ENCODE measurements at places on chromosomes 7 and 10.

- DNase-seq = no peak
Observed at GRCh38 chr10:132774181-132774901, 11.6 kb downstream of the NKX6-2 start.

DNA sequence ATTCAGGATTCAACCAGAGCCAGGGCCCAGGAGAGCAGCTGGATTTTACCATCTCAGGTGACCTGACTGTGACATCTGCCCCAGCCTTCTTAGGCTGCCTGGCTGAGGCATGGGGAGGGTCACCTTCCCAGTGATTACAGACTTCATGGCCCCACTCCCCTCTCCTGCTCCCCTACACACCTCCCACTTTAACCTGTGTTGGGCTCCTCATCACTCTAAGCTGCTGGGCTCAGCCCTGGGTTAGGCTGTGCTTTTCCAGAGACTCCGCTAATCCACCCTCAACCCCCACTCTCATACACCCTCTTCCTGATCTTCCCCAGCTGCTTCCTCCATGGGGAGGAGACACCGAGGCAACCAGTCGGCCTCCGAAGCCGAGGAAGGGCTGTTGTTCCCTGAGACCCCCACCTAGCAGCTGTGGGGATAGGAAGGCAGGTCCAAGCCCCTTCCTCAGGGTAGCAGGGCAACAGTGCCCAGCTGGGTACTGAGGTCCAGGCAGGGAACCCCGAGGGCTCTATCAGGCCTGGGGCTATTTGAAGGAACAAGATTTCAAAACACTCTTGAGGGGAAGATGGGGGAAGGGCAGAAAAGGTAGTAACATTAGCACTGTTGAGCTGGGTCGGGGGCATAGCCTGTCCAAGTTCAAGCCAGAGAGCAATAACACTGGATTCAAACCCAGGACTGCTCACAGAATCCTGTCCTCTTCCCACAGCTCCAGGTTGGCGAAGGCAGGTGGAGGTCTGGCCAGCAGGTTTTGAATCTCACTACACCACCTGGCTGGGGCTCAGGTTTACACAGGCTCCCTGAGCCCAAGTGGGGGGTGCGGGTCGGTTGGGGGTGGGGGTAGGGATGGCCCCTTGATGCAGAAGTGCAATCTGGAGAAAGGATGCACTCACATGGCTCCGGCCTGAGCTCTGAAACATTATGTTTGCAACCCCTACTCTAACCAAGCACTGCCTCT, 1.8 kb downstream of the IMPDH1 start:
- no peak for DNase-seq

GRCh38 chr7:2838873-2839578, 5.1 kb downstream of the GNA12 start:
- DNase-seq = no peak

DNA sequence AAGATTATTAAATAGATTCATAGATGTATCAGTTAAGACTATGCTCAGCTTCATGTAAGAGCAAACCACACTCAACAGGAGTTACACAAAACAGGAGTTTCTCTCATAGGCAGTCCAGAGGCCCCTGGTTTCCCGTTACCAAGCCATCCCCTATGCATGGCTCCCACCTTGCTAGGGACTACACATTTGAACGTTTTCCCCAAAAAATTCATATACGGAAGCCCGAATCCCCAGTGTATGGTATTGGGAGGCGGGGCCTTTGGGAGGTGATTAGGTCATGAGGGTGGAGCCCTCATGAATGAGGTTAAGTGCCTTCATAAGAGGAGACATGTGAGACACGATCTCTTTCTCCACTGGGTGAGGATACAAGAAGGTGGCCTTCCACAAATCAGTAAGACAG, 29.1 kb downstream of the RSU1 start:
- DNase-seq = no peak

- DNase-seq = no peak
Observed at GRCh38 chr10:36681751-36682632, 443.4 kb upstream of the ANKRD30A start.

DNA sequence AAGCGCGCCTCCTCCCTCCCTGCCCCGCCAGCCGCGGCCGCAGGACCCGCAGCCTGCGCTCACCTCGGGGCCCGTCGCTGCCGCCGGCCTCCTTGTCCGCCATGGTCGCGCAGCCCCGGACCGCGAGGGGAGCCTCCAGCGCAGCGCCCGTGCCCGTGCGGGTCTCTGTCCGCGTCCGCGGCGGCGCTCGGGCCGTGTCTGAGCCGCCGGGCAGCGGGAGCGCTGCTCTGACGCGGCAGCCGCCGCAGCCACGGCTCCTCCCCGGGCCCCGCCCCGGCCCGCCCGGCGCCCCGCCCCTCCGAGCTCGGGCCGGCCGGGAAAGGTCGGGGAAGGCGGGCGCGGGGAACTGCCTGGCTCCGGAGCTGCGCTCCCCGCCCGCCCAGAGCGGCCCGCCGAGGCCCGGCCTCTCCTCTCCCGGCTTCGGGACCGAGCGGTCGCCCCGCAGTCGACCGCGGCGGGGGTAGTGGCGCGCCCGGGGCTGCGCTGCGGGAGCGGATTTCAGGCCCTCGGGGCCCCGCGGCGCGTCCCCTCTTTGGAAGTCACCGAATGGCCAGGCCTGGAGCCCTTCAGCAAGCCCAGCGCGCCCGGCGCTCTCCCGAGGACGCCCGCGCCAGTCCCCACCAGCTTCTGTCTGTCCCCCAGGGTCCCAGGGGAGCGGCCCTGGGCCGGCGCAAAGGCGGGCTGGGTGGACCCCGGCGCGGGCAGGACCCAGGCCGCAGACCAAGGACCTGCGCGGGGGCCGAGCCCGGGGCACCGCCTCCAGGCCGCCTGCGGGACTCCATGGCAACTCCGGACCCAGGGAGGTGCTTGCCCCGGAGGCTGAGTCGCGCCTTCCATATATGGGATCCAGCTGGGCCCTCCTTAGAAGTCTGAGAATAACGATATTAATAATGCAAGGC, at the start of gene HSPA12A:
Gene HSPA12A (minus strand): TSS at position 200 of the 899 bp plus-strand sequence. CDS start 97 bp downstream, at position 103.
- DNase-seq = no peak

DNA sequence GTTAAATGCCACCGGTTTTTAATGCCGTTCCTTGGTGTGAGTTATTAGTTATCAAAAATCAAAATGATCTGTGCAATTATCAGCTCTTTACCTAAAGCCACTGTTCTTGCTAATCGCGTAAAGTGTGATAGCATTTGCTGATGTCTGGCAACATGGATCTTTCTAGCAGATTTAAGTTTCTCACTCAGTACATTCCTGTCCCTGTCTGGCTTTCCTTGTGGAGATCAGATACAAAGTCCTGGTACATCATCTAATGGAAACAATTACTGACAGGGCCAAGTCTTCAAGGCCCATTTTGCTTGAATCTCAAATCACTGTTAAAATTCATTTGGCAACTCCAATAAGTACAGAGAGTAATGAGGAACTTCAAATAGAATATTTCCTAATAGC, 755.7 kb downstream of the AUTS2 start:
- DNase-seq = no peak

- no peak for DNase-seq
Observed at GRCh38 chr7:159034394-159034793, 110.3 kb downstream of the VIPR2 start.

GRCh38 chr10:89644691-89644966, 413 bp downstream of the PANK1 start:
- DNase-seq = no peak

DNA sequence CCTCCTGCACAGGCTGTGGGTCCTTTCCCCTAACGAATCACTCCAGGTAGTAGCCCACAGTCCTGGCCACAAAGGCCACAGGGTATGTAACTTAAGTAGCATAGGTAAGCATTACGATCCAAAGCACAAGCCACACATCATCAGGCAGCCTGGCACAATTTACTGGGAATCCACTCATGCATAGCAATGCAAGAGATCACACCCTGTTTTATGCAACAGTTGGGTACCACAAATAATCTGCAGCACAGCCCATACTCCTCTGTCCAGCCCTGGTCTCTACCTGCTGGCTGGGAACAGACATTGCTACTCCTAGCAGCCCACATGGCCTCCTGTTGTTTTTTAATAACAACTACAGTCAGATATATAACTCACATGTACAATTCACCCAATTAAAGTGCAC, 34.3 kb downstream of the SRPK2 start:
- DNase-seq = no peak

- no peak for DNase-seq
Observed at GRCh38 chr7:46720761-46721160, 799.7 kb upstream of the IGFBP3 start.

DNA sequence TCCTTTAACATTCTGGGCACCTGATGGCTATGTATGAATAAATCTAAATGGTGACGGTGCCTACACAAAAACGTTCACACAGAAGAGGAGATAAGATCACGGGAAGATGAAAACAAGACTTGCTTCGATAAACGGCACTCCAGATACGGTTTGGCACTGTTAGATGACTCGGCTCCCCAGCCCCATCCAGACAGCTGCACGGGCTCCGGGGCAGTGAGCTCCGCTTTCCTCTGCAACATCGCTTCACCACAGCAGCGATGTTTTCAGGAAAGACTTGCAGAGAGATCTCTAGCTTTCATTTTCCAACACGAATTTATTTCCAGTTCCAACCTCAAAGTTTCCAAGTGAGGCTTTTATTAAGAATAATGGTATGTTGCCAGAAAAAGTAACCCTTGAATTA, 132.1 kb downstream of the KLF6 start:
- DNase-seq = no peak

DNA sequence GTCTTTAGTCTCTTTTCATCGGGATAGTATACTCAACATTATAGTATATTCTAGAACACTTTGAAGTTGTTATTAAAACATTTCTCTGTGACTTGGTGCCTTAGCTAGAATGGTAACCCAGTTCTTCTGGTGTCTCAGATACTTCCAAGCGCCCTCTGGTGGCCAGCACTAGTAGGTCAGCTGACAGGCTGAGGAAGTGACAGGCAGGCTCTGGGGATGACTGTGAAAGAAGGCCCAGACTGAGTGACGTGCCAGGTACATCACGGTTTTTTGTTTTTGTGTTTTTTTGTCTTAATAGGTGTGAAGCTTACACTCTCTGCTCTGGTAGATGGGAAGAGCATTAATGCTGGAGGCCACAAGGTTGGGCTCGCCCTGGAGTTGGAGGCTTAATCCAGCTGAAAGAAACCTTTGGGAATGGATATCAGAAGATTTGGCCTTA, 5.1 kb downstream of the COMTD1 start:
- DNase-seq = no peak

DNA sequence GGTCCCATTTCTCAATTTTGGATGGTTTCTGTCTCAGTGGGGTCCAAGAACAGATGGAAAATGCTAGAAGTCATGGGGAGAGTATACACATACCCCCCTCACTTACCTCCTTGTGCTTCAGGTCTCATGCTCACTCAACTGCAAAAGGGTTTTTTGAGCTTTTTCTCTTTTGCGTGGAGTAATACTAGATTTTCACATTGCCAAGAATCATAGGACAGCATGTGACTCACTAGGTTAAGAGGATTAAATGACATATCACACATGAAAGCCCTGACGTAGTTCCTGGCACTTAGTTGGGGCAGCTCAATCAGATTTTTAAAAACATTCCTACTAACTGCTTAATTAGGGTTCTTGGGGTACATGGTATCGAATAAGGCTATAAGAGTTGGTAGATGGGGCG, 4.5 kb downstream of the PI4K2A start:
- DNase-seq = no peak

- DNase-seq = no peak
Observed at GRCh38 chr7:134922720-134923704, 63.3 kb upstream of the AGBL3 start.

GRCh38 chr10:88870089-88870488, 10.0 kb upstream of the STAMBPL1 start:
- no peak for DNase-seq

DNA sequence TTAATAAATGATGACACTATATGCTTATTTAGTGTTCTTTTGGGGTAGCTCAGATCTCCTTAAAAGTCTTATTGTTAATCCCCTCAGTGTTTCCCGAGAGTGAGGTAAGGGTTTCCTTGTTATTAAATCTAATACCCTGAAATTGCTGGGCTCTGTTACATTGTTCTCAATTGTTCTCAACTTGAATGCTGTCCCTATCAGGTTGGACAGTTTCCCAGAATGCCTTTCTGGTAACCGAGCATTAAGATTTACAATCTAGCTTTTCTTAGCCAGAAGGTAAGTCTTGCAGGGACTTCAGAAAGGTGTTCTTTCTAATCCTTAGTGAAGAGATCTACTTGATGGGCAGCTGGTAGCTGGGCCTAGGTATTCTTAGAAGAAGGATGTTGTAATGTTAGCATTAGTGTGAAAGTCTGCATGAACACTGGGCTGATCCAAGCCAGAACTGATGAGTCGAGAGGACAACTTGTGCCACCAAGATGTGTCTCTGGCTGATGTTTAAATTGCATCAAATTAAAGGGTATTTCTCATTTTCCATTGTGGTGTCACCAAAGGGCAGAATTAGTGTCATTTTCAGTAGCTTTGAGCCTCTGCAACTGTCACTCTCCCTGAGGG, 89.9 kb downstream of the SND1 start:
- no peak for DNase-seq

GRCh38 chr7:16300361-16300895, 120.9 kb downstream of the CRPPA start:
- no peak for DNase-seq

- DNase-seq = no peak
Observed at GRCh38 chr10:43926875-43927406, 278.3 kb upstream of the ZNF32 start.

DNA sequence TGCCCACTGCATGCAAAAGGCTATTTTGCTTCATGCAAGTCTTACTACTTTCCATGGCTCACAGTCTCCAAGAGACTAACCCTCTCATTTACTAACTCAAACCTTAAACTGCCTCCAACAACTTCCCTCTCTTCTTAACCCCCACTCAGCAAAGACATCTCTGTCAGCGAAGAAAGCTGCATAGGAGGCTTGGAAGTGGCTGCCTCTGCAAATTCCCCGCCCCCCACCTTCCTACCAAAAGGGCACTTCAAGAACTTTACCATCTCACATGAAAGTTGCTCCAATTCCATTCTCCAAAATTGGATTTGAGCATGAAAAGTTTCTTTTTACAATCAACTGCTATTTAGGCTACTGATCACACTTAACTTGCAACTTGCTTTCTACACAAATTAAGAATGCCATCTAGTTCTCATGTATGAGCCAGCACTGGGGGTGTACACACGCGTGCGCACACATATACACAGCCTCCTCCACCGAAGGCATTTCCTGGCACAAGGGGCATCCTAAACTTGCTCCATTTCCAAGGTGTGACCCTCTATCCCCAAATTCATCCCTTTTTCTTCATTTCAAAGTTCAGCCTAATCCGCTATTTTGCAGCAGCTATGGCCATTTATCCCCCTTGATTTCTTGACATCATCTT, 1.8 kb downstream of the CCDC6 start:
- no peak for DNase-seq

- DNase-seq = no peak
Observed at GRCh38 chr7:51639661-51640334, 323.2 kb upstream of the COBL start.

- DNase-seq = no peak
Observed at GRCh38 chr7:95101422-95101821, 194.0 kb downstream of the PPP1R9A start.
